Adipose tissue (tissue), 3 donors: ENCODE measurements at places on chromosomes 1 and 21. TPM values are rescaled to one million over a fixed set of nuclear protein-coding genes. Genes with fewer than 3 reads are reported as not detected.

The GADD45A gene
- 276 TPM for polyA plus RNA-seq

The CYP4B1 gene
- polyA plus RNA-seq, result 47.8 TPM

The PTPRC gene
- 12.6 TPM for polyA plus RNA-seq

The TMPRSS15 gene
- 0.09 TPM for polyA plus RNA-seq

The NDUFS5 gene
- polyA plus RNA-seq, result 896 TPM

The ANKRD65 gene
- polyA plus RNA-seq, result 25.5 TPM

The LCE2B gene
- polyA plus RNA-seq, result not detected

The CR1L gene
- polyA plus RNA-seq, result not detected
